COLO829 (cell line): ENCODE measurements at places on chromosomes 7 and 10.

DNA sequence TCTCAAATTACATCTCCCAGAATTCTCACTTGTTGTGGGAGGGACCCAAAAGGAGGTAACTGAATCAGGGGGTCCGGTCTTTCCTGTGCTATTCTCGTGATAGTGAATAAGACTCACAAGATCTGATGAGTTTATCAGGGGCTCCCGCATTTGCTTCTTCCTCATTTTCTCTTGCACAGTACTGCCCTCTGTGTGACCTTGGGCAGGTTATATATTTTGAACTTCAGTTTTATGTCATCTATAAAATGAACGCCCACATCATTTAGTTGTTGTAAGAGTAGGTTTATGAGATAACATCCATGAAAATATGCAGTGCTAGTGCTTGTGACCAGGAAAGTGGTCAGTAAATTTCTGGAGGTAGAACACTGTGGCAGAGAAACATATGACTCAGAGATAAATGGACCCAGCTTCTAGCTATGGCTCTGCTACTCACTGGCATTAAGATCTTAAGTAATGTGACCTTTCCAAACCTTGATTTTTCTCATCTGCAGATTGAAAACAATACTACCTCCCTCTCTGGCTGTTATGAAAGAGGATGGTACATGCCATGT lies 44.3 kb downstream of the SCRN1 start:
- DNase-seq, result no peak

GRCh38 chr7:148146346-148146745 lies 444.2 kb upstream of the C7orf33 start:
- DNase-seq, result no peak

- DNase-seq, result no peak
Observed at GRCh38 chr7:142964502-142965246, 2.5 kb upstream of the KEL start.

DNA sequence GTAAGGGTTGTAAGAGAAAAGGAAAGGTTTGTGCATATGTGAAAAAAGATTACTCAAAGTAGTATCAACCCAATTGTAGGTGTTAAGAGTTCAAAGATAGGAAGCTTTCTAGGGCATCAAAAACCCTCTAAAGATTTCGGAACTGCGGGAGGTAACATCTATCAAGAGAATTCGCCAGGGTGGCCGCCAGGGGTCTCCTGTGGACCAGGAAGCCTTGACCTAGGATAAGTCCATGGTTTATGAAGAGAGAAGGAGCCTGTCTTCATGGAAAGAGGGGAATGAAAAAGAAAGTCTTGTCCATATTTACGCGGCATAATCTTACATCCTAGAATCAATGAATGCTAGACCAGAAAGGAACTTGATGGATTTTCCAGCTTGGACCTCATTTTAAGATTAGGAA lies 140.7 kb upstream of the CALCR start:
- peak; percentile 28 for DNase-seq

DNA sequence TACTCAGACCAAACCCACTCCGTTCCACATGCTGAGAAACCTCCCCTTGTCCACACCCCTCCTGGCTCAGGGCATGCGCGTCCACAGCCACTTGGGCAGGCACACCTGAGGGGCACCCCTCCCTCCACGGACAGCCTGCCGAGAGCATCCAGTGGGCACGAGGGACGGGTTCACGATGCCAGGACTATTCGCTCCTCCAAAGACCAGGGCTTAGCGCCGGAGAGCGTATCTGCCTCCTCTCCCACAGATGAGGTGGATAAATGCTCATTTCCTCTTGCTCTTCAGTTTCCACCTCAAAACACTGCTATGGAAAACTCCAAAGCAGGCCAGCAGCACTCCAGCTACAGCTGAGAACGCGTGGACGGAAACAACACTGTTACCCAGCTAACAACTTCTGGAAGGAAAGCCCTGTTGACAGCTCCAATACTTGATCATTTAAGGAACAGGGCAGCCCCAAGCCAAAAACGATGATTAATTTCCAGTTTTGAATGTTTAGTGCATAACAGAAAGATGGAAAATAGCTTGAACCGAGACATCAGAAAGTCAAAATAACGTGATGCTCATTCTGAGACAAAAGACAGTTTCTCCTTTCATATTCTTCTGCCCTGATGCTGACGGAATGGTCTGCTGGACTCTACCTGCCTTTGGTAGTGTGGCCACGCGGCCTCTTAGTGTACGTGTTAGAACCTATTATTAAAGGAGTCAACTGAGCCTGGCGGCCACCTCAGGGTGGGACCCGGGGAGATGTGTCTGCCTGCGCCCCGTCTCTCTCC lies 204.7 kb downstream of the DNAJB6 start:
- DNase-seq, result no peak

DNA sequence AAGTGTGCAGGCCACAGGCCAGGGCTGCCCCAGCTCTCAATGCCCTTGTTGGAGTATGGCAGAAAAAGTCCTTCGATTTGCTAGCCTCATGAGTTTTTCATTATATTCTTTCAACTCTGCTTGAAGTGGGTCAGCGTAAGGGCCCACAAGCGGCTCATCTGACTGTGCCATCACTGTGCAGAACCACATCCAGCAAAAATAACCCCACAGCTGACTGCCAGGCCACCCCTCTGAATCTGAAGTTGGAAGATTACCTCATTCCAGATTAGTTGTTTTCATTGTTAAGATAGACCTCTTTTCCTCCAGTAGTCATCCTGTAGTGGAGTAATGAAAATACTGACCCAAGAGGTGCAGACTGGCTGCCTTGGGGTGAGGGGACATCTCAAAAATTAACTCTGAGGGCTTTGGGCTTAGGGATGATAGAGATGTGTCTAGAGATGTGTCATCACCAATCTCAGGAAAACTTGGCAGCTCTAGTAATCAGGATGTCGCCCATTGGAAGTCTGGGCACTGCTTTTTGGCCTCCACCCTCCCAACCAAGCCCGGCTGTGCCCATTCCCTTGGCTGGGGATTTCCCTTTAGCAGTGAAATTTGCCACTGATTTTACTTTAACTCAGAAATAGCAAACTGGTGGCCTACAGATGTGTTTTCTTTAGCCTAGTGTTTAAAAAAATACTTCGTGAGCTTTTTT lies 164.3 kb downstream of the LCOR start:
- DNase-seq, result peak; percentile 6

GRCh38 chr10:45224219-45224841 lies 91.1 kb downstream of the OR13A1 start:
- DNase-seq, result no peak

- DNase-seq, result no peak
Observed at GRCh38 chr7:45050198-45050597, 38.6 kb downstream of the NACAD start.

GRCh38 chr7:24978843-24979469 lies 1.0 kb downstream of the OSBPL3 start:
- no peak for DNase-seq

DNA sequence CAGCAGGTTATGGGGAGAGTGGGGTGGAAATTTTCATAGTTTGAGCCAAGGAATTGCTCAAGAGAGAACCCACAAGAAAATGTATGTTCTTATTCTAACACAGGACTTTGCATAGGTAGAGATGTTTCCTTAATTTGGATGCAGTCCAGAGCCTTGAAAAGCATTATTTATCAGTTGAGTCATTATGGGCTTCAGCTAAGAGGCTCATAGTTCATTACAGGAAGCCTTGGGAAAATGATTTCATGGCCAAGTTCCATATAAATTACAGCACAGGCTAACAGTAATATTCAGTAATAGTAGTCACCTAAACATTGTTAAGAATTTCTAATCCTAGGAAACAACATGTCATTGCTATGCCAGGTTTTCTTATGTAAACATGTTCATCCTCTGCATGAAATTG lies 131.1 kb upstream of the PTPRZ1 start:
- DNase-seq, result no peak

GRCh38 chr10:76133597-76134255 lies 702.3 kb downstream of the LRMDA start:
- no peak for DNase-seq

DNA sequence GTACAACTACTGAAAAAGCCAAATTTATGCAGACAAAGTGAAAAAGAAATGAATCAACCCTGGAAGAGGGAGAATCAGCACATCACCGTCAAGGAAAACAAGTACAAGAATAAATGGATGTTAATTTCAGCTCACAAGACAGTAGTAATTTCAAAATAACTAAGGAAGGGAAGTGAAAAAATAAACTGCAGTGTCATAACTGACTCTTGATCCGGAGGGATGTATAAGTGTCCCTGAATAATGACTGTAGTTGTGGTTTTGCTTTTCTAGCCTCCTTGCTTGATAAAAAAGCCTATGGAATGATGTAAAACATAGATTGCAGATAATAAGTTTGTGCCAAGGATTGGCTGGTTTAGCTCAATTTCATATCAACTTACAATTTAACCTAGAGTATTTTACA lies 721.1 kb upstream of the C7orf33 start:
- DNase-seq, result no peak

DNA sequence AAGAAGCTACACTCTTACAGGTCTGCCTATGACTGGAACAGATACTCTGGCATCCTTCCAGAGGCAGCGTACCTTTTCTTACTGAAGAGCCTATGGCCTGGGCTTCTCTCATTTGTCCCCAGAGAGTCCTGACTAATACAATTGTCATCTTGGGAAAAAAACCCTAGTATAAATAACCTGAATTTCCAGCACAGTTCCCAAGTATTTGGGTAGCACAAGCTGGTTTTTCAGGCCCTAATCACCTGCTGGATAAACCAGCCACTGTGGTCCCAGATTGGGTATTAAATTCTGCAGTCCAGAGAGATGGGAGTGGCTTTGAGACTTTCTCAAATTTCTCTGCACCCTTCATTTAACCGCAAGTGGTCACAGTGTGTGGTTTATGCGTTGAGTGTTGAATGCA lies 186.8 kb upstream of the NEBL start:
- no peak for DNase-seq

DNA sequence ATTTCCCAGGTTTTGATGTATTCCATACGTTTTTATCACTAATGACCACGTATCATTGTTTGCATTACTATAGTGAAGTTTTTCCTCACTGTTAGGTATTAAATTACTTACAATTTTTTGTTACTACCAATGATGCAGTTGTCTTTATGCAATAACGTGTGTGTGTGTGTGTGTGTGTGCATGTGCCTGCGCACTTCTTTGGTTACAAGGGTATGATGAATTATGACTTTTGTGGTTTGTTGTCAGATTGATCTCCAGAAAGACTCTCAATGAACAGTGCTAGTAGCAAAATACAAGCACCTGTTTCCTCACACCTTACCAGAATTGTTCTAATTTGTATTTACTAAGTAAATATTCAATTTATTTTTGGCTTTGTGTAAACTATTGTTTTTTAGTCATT lies 51.5 kb downstream of the MCMBP start:
- no peak for DNase-seq

GRCh38 chr10:24891823-24892222 lies 60.6 kb downstream of the PRTFDC1 start:
- no peak for DNase-seq

DNA sequence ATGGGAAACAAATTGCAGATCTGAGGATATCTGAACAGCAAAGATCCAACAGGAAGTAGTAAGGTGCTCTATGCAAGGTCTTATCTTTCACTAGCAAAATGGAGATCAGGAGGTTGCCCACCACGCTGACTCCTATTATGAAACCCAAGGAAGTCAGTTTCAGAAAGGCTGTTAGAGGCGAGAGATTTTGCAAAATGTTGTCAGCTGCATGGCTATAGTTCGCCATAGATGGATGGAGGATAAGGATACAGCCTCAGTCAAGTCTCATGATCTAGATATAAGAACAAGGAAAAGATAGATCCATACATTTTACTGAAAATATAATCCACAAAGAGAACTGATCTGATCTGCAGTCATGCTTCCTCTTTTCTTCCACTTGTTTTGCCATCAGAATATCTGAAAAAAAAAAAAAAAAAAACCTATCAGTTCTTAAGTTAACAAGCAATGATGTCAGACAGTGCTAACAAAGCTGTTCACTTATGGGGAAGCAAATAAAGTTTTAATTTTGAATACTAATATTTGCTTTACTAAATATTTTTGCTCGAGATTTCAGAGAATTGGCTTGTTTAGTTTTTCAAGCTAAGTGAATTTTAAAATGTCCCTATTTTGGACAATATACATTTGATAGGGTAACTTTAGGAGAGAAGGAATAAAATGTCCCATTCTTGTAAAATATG lies 2.0 kb downstream of the GPR85 start:
- DNase-seq, result no peak

GRCh38 chr10:58217612-58218011 lies 50.1 kb downstream of the IPMK start:
- DNase-seq, result no peak

DNA sequence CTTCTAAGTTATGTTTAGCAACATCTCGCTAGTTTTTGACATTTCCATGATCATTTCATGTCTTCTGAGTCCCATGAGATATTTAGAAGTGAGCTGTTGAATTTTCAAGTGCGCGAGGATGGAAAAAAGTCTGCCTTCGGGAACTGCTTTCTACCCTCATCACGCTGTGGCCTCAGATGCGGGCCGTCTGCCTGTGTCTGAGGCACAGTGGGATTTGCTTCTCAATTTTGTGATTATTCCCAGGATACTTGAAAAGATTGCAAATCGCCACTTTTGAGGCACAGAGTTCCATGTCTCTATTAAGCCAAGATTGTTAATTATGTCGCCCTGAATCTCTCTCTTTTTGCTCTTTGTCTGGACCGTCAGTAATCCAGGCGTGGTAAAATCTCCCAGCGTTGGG lies 30.8 kb upstream of the NKX6-2 start:
- DNase-seq, result no peak

DNA sequence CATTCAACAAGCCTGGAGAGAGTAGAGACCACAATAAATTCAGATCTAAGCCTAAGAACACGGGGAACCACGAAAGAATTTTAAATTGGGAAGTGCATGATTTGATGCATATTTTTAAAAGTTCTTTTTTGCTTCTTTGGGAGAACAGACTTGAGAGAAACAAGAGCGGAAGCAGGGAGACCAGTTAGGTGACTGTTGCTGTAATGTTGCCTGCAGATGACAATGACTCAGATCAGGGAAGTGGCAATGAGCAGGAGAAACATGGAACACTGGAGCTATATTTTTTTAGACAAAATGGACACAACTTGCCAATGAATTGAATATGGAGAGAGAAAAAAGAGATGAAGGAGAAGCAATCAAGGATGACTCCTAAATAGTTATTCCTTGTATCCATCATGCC lies 125.1 kb downstream of the RAPGEF5 start:
- DNase-seq, result no peak

GRCh38 chr7:6016653-6016966 lies 7.5 kb downstream of the AIMP2 start:
- no peak for DNase-seq

DNA sequence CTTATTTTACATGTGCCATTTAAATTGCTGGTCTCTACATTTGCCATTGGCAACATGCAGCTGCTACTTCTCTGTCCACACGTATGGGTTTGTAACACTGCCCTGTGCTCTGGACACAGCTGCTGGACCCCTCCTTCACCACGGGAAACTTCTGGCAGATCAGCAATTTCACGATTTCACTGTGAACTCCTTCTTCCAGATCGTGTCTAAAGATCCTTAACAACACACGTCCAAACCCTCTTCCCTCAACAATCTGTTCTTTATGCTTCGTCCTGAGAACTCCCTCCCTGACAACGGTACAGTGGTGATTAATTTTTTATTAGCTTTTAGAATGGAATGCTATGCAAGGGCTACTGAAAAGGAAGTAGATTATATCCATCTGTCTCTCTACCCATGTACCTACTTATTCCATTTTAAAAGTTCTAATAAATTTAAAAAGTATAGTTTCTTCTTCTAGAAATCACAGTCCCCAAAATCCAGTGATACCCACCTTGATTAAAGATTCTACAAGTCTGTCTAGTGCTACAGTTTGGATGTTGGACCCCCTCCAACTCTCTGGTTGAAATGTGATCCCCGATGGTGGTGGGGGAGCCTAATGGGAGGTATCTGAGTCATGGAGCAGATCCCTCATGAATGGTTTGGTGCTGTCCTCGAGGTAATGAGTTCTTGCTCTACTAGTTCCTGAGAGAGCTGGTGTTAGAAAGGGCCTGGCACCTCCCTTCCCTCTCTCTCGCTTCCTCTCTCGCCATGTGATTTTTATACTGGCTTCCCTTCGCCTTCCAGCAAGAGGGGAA lies 81.0 kb downstream of the KIAA1549 start:
- DNase-seq, result peak; percentile 95
